Nucleus accumbens (tissue), 56 donors: ENCODE measurements at places on chromosomes 16 and 17.
A peak's percentile ranks its signal among the peaks of the same experiment; 100 is the strongest.

DNA sequence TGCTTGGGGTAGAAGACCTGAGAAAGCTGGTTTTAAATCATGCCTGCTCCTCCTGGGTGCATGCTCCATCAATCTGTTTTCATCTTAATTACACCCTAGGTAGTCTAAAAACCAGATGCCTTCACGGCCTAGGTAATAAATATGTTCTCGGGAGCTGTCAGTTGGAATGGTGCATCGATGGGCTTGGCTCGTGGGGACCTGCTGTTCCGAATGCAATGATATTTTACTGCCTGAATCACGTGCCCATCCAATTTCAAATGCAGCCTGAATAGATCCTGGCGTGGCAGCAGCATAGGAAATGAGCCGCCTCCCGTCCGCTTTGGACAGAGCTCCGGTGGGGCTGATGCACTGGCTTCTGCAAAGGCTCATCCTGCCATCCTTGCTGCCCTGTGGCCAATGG, 18.8 kb upstream of the FAAP100 start:
- DNase-seq: no peak

GRCh38 chr16:63890081-63890480, 1231.8 kb downstream of the CDH11 start:
- DNase-seq: no peak

GRCh38 chr17:82006468-82007227, 16.0 kb downstream of the CENPX start:
- DNase-seq: no peak

- DNase-seq: no peak
These were observed 144.1 kb downstream of the PITPNC1 start for GRCh38 chr17:67520916-67521774.

- DNase-seq: no peak
These were observed 140.2 kb downstream of the PITPNC1 start for GRCh38 chr17:67517325-67517724.

DNA sequence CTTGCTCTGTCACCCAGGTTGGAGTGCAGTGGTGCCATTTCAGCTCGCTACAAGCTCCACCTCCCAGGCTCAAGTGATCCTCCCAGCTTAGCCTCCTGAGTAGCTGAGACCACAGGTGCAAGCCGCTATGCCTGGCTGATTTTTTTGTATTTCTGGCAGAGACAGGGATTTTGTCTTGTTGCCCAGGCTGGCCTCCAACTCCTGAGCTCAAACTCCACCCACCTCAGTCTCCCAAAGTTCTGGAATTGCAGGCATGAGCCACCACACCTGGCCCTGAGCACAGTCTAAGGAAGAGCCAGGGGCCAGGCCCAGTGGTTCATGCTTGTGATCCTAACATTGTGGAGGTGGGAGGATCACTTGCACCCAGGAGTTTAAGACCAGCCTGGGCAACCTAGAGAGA, 21.8 kb upstream of the BCO1 start:
- no peak for DNase-seq

DNA sequence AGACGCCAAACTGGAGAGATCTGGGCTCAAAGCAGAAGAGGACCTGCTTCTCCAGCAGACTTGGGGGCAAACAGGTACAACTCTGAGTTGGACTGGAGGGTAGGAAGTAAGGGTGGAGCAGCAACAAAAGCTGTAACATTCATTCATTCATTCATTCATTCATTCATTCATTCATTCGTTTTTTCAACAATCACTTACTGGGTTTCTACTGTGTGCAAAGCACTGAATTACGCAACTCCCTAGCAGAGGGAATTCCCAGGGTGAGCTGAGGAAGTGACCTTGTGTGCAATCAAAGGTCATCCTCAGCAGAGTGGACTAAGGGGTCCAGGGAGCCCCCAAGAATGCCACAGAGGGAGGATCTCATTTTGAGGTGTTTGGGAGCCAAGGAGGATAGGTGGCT, 231.1 kb upstream of the SDK2 start:
- no peak for DNase-seq

DNA sequence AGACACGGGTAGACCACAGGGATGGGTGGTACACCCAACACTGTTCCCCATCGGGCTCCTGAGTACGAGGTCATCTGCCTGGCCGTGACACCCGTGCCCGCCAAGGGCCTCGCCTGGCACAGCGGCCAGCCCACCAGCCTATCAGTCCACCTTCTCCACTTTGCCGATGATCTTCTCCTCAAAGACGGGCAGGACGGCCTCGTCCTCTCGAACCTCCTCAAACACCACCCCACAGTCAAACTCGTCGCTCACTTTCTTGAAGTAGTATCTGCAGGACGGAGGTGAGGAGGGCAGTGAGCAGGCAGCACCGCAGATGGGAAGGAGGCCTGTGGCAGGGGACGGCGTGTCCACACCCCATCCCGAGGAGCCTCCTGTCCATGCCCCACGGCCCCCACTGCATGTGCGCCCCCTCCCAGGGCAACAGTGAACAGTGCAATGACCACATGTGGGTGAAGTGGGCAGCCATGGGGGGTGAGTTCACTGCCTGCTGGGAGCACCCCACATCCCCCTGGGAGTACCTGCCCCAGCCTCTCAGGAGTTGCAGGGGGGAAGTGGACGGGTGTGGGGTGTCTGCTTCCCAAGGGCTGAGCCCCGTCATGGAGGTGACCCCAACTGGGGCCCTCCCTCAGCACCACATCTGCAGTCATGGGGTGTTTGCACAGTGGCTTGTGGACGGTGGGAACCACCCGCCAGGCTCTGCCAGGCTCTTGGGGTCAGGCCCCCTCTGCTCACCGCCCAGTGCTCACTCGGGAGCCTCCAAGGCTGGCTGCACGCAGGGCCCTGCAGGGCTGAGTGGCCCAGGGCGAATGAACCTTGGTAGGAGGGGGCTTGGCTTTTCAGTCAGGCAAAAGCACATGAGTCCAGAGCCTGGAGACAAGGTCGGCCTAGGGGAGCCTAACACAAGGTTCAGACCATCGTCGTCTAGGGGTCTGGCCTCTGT, 5.3 kb downstream of the PDIA2 start:
- no peak for DNase-seq

DNA sequence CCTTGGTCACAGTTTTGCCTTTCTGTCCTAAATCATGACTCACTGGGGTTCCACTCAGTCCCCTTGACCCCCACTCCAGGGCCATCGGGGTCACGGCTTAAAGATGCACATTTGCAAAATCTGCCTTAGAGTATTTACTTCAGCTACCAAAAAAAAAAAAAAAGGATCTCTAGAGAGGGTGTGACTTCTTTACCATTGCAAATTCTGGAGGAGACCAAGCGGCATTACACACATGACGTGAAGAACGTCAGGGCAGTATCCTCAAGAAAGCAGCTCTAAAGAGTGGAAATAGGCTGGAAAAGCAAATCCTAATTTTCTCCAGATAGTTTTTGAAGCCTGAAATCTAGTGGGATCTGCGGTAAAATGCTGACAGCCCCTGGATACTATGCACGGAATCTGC, 25.6 kb downstream of the SLC6A4 start:
- DNase-seq: no peak

DNA sequence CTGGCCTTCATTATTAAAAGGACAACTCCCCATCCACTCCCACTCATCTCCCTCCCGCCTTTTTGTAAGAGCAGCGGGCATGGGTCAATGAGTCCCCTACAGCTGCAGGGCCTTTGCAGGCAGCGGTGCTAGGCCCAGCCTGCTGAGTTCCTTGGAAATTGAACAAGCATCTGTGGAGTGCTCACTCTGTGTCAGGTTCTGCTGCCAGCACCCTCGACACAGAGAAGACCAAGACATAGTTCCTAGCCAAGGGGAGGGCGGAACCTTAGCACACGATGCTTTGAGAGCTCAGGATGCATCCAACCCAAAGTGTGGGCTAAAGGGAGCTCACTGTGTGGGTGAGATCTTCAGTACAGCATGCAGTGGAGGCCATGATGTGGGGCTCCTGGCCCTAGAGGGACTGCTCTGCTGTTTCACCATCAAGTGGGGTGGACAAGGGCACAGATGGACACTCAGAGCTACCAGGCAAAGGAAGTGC, 27.6 kb downstream of the RMI2 start:
- DNase-seq: no peak

DNA sequence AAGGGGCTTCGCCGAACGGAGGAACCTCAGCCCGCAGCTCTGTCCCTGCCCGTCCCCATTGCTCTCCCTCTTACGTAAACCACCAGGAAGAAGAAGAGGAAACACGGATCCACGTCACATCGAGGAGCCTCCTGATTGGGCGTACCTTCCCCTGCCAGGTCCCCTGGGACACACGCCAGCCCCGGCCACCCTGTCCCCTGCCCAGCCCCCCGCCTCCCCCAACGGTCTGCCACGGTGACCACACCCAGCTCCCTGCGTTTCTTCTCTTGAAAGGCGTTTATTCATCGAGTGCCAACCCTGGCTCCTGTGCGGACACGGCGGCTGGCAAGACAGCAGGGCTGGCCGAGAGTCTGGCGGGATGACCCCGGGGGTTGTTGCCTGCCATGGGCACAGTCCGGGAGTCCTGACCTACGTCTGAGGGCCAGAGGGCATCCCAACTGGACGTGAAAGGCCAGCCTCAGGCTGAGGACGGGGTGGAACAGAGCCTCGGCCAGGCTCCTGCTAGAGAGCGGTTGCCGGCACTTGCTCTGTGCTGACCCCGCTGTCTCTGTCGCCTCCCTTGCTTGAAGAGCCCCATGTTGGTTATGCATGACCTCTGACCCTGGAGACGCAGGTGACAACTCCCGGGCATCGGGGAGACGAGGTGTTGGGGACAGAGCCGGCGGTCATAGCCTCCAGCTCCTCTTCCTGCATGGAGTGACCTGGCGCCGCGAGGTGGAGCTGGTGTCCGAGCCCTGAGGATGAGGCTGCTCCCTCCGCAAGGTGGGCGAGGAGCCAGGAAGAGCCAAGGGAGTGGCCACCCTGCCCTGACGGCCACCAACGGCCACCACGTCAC, 40.5 kb upstream of the ACSF3 start:
- DNase-seq: peak; percentile 70

- no peak for DNase-seq
These were observed 19.8 kb downstream of the MPG start for GRCh38 chr16:97822-98221.

DNA sequence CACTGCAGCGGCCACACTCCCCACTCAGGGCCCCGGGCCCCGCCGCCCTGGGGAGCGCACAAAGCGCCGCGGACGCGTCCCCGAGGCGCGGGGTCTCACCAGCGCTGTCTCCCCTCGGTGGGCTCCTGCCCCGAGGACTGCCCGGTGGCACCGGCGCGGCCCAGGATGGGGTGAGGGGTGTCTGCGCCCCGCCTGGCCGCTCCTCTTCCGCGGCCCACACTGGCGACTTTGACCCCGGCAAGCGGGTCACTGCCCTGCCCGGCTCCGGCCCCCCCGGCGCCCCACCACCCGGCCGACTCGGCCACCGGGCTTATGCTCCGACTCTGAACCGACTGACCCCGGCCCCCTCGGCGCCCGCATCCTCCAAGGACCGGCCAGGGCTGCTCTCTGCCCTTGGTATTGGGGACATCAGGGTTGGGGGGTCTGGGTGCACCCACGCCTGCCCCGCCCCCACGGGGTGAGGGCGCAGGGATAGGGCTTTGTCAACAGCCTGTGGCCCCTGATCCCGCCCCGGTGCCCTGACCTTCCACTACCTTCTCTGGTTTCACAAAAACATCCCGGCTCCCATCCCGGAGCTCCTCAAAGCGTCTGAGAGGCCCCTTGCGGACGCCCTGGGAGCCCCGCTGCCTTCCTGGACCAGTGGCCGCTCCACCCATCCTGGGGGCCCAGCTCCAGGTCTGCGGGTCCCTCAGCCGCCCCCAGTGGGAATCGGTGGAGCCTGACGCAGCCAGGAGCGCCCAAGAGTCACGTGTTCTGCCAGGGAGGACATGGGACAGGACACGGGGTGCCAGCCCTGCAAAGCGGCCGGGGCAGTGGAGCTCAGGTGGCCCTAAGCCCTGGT, 829 bp downstream of the GCGR start:
- DNase-seq: no peak

GRCh38 chr17:492022-492413, 139.4 kb upstream of the RPH3AL start:
- DNase-seq: no peak

DNA sequence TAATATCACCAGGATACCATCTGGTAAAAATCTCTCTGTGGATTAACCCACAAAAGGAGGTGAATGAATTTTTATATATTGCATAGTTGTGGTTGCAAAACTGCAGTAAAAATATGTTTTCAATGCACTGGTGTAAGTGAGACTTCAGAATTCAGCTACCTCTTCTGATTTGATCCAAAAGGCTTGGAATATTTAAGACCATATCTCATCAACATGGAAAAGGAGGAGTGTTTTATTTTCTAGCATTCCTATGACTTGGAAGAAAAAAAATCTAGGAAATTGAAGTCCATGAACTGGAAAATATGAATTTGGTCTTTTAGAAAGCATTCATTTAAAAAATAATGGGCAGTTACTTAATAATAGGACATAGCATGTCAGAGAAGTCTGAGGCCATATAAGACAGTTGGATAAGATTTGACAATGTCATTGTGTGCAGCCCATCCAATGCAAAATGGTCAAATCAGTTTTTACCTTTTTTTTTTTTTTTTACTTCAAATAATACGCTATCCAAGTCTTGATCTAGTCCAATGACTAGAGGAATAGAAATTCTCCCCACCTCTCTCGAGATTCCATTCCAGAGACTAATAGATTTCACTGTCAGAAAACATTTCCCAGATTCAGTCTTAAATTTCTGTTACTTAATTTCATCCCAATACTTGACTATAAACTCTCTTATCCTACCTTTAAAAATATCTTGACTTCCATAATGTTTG, 364.9 kb upstream of the PMFBP1 start:
- DNase-seq: no peak

DNA sequence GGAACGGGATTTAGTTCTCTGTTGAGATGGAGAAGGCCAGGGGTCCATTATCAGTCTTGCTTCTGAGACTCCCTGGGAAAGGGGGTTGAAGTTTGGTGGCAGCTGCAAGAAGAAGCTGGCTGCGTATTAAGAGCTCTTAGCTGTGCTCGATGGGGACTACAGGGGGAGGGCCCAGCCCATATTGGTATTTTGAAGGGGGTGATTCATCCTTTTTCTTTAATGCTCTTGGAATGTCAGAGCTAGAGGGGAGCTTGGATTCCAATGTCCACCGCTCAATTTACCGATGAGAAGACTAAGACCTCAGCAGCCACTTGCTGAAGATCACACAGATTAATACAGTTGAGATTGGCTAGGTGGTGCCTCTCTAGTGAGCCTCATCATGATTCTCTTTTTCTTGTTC, 5.0 kb downstream of the NOG start:
- DNase-seq: no peak

DNA sequence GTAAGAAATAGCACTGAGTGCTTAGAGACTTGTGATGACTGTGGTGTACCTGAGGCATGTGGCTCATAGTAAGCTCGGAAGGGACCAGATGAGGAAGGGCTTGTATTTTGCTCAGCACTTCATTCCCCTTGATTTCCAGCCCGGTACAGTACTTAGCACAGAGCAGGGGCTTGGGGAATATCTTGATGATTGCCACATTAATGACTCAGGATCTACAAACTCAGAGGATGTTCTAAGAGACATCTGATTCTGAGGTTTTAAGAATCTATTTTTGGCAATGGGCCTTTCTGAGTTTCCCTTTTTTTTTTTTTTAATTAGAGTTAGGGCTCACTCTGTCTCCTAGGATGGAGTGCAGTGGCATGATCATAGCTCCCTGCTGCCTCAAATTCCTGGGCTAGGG, 9.1 kb downstream of the ASPHD1 start:
- no peak for DNase-seq
